Mesothelial cell of epicardium (in vitro differentiated cells): ENCODE measurements at places on chromosomes 1 and 21. TPM values are rescaled to one million over a fixed set of nuclear protein-coding genes. Genes with fewer than 3 reads are reported as not detected.

SGIP1 gene
- 8.6 to 11.9 TPM (median 9.8 TPM) in 3 replicates for total RNA-seq

TNFRSF8 gene
- 0.31 to 0.53 TPM (median 0.41 TPM) in 3 replicates for total RNA-seq

CLEC20A gene
- not detected in 3 replicates for total RNA-seq

FASLG gene
- total RNA-seq = not detected in 3 replicates

UBXN10 gene
- 2.2 to 2.6 TPM (median 2.3 TPM) in 3 replicates for total RNA-seq

TFF3 gene
- 1.5 TPM in 1 of 3 replicates, not detected in the others for total RNA-seq

GUCA2B gene
- total RNA-seq = not detected in 3 replicates

TMEM52 gene
- 2.1 to 2.8 TPM (median 2.5 TPM) in 3 replicates for total RNA-seq

S100A7 gene
- total RNA-seq = not detected in 3 replicates

PLA2G2A gene
- total RNA-seq = 3.7 to 5.0 TPM (median 4.1 TPM) in 3 replicates

KRTAP13-2 gene
- total RNA-seq = not detected in 3 replicates

AIRE gene
- 0.13 to 0.23 TPM (median 0.18 TPM) in 3 replicates for total RNA-seq

LRRIQ3 gene
- total RNA-seq = 0.29 to 0.51 TPM (median 0.47 TPM) in 3 replicates

TMEM53 gene
- total RNA-seq = 8.9 to 9.9 TPM (median 9.8 TPM) in 3 replicates

ILDR2 gene
- 1.1 to 1.5 TPM (median 1.1 TPM) in 3 replicates for total RNA-seq

ELAPOR1 gene
- total RNA-seq = 0.34 to 0.86 TPM (median 0.80 TPM) in 3 replicates

GPR52 gene
- 1.7 to 2.2 TPM (median 2.0 TPM) in 3 replicates for total RNA-seq

WDR64 gene
- total RNA-seq = 0.47 TPM in 1 of 3 replicates, not detected in the others

- no peak overlapping the region for H3K27ac ChIP-seq
- H3K27me3 ChIP-seq = no peaks in the 10 kb centered on the region
- H3K4me1 ChIP-seq = peaks cover 16% of the 10 kb centered on the region
- no peak overlapping the region for H3K4me3 ChIP-seq
- DNase-seq = no peak
- H3K36me3 ChIP-seq = peaks cover 29% of the 10 kb centered on the region
Observed at GRCh38 chr21:31159808-31160207, 121.5 kb upstream of the KRTAP19-8 start.

DNA sequence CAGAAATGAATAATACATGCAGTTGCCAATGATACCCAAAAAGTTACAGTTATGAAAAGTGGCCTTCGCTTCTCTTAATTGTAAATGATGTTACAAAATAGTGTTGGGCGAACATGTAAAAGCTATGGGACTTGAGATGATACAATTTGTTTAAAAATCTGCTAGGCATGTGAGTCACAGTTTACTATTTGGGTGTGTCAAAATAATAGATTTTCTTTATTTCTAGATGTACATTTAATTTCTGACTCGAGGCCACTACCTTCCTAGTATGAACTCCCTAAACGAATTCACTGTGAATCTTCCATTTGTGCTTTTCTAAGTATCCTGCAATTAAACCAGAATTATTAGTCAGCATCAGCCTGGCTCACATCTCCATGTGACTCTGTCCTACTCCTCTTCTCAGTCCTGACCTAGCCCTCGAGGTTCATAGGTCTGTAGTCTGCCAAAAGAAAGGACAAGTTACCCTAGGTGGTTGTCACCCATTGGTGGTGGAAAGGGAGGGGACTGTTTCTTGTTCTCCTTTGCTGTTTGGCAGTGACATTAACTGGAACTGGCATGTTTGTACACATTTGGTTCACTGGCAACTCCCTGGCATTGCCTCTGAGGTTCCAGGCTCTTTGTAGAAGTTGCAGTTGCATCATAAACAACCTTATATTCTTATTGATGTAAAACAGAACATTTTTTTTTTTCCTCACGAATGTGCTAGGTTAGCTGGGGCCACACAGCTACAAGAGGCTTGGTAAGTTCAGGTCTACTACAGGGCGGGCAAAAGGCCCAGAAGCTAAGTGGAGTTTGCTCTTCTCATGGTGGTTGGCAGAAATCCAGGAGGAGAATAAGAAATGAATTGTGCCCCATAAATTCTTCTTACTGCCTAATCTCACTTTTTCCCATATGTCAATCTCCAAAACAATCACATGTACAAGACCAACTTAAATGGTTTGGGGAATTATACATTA is 746.5 kb upstream of the ADAMTS5 start:
- no peaks in the 10 kb centered on the region for H3K4me1 ChIP-seq
- H3K36me3 ChIP-seq = peaks cover under 1% of the 10 kb centered on the region
- no peak for DNase-seq
- H3K27me3 ChIP-seq = no peaks in the 10 kb centered on the region

- no peak overlapping the region for H3K4me3 ChIP-seq
- no peak overlapping the region for H3K27ac ChIP-seq
- no peaks in the 10 kb centered on the region for H3K27me3 ChIP-seq
- H3K36me3 ChIP-seq = no peaks in the 10 kb centered on the region
- DNase-seq = no peak
- H3K4me1 ChIP-seq = peaks cover 47% of the 10 kb centered on the region
Observed at GRCh38 chr1:110185181-110185580, 24.9 kb upstream of the KCNC4 start.

- no peak overlapping the region for H3K27ac ChIP-seq
- no peak for DNase-seq
- H3K27me3 ChIP-seq = no peaks in the 10 kb centered on the region
- H3K4me3 ChIP-seq = no peak overlapping the region
Observed at GRCh38 chr1:81921344-81921743, 120.6 kb downstream of the ADGRL2 start.

GRCh38 chr1:39668894-39669293 is 3.0 kb downstream of the NT5C1A start:
- DNase-seq = no peak
- H3K36me3 ChIP-seq = no peaks in the 10 kb centered on the region
- H3K4me1 ChIP-seq = peaks cover 2% of the 10 kb centered on the region
- H3K4me3 ChIP-seq = no peak overlapping the region

- H3K27ac ChIP-seq = no peak overlapping the region
- no peaks in the 10 kb centered on the region for H3K27me3 ChIP-seq
Observed at GRCh38 chr1:169508432-169509338, 22.9 kb upstream of the SLC19A2 start.

DNA sequence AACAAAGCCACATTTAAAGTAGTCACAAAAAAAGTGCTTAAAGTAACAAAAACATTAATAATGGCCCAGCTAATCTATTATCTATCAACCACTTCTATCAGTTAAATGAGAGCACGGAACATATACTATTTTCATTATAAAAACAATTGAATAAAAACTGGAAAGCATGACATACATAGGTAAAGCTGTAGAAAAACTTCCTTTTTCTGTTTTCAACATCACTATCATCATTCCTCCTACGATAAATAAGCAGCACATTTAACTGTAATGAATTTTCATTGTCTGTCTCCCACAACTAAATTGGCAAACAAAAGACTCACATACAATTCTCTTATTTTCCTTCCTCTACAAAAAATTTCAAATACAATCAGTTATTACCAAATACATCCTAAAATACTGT is 96.4 kb upstream of the DPH5 start:
- H3K4me1 ChIP-seq = peaks cover 21% of the 10 kb centered on the region
- peaks cover 3% of the 10 kb centered on the region for H3K36me3 ChIP-seq
- no peak for DNase-seq
- H3K4me3 ChIP-seq = no peak overlapping the region

GRCh38 chr1:110673805-110674336 is 869 bp downstream of the KCNA3 start:
- peaks cover 3% of the 10 kb centered on the region for H3K4me1 ChIP-seq
- peaks cover 87% of the 10 kb centered on the region for H3K27me3 ChIP-seq
- H3K36me3 ChIP-seq = no peaks in the 10 kb centered on the region
- H3K4me3 ChIP-seq = peak overlapping the region; percentile 61

DNA sequence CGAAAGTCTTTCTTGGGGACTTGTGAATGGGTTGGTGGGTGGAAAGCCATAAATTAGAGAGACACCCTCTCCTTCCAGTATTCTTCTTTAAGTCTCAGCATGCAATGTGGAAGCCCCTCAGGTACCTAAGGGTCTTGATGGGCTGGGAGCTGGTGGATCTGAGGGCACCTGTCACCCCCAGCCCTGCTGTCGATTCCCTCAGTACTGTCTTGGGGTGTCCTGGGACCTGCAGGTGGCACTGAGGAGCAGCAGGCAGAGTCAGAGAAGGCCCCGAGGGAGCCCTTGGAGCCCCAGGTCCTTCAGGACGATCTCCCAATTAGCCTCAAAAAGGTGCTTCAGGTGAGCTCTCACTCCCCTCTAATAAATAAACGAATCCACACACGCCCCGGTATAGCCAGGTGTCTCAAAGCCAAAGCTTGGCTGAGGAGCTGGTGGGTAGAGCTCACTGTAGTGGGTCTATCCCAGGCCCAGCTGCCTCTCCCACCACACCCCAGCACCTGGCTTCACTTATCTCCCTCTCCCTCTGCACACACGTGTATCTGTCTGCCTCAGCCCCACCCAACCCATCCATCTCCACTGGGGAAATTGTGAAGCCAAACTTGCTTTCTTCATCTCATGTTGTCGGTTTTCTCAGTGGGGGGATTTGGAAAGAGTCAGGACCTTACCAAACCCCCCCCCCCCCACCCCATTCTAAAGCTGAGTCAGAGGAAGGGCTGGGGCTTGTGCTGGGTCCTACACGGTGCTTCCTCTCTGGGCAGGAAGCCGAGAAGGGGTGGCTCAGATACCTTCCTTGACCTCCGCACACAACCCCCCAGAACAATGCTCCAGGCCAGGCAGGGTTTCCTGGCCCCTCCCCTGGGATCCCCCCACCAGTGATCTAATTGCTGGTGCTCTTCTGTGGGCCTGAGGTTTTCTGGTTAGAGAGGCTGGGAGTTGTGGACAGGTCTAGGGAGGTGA is 1.6 kb downstream of the ADAM15 start:
- H3K4me1 ChIP-seq = peaks cover 28% of the 10 kb centered on the region
- DNase-seq = no peak
- peaks cover 2% of the 10 kb centered on the region for H3K36me3 ChIP-seq
- H3K27me3 ChIP-seq = peaks cover 13% of the 10 kb centered on the region
- peak overlapping the region; percentile 62 for H3K4me3 ChIP-seq

DNA sequence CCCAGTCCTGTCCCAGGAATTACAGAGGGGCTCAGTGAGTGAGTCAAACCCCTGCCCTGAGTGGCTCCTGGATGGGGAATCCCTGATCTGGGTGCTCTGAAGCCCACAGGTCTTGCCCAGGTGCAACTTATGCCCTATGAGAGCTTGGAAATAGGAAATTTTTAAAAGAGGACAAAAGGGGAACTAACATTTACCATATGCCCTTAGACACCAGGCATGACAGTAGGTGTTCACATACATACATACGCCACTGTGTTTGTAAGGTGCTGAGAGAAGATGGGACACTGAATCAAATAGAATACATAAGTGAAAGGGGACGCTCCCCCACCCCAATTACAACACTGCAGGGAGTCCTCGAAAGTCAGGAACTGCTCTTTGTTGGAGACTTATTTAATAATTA is 1.4 kb downstream of the CFAP45 start:
- no peak for DNase-seq
- H3K27me3 ChIP-seq = peaks cover 2% of the 10 kb centered on the region
- H3K4me1 ChIP-seq = peaks cover 27% of the 10 kb centered on the region
- no peak overlapping the region for H3K27ac ChIP-seq

DNA sequence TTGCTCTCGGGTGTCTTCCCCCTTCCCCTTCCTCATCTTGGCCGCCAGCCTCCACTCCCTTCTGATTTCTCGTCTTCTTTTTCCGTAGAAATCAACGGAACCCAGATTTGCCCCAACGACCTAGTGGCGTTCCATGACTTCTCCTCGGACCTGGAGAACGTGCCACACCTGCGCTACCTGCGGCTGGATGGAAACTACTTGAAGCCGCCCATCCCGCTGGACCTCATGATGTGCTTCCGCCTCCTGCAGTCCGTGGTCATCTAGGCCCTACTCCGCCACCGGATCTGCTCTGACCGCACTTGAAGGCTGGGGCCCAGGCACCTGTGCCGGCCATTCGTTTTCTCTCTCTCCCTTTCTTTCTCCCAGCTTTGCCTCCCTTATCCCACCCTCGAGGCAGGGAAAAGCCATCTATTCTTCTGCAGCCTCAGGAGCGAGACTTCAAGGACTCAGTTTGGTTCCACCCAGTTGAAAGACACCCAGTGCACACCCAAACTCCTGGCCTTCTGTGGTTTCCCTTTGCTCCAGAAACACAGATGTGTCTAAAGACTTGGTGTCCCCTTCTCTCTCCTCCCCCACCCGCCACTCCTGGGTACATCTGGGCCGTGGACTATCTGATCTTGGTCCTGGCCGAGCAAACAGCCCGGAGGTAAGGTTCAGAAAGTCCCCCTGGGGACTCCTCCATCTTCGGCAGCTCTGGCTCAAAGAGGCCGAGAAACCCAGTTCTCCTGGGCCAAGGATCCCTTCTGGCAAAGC is 7.2 kb upstream of the OPTC start:
- no peak for DNase-seq
- H3K27ac ChIP-seq = peak overlapping the region; percentile 84
- H3K27me3 ChIP-seq = no peaks in the 10 kb centered on the region
- H3K36me3 ChIP-seq = no peaks in the 10 kb centered on the region

- no peak within 1 kb of the TSS for H3K4me3 ChIP-seq
- no peak for DNase-seq
- H3K27ac ChIP-seq = no peak within 1 kb of the TSS
- H3K27me3 ChIP-seq = peaks cover 22% of the 10 kb centered on the region
- H3K4me1 ChIP-seq = peaks cover 32% of the 10 kb centered on the region
- no peaks in the 10 kb centered on the region for H3K36me3 ChIP-seq
Observed at GRCh38 chr1:204196068-204196795, at the start of gene KISS1. TSS of gene KISS1 (minus strand) at chr1:204196491. CDS start at chr1:204192876, 3,615 bp downstream.

DNA sequence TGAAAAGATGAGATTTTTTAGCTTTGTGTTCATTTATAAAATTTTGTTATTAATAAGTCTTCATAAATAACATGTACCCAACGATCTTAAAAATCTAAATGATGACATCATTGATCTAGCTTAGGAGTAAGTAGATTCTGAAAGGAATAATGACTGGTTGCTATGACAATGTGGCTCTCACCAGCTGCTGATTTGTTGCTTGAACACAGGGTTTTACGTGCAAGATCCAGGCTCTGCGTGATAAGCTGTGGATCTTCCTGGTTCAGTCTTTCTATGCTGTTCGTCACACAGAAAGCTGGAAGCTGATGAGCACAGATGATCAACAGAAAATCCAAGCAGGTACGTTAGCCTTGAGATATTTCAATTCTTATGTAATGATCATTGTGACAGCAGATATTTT is 49.1 kb upstream of the C1orf146 start:
- no peaks in the 10 kb centered on the region for H3K4me1 ChIP-seq
- no peak overlapping the region for H3K4me3 ChIP-seq
- peaks cover 7% of the 10 kb centered on the region for H3K36me3 ChIP-seq
- no peaks in the 10 kb centered on the region for H3K27me3 ChIP-seq
- no peak for DNase-seq

GRCh38 chr1:183569141-183569540 is 21.1 kb downstream of the NCF2 start:
- no peak overlapping the region for H3K4me3 ChIP-seq
- H3K27me3 ChIP-seq = no peaks in the 10 kb centered on the region
- H3K27ac ChIP-seq = peak overlapping the region; percentile 1
- DNase-seq = no peak
- H3K4me1 ChIP-seq = peaks cover 12% of the 10 kb centered on the region

- no peak overlapping the region for H3K27ac ChIP-seq
- H3K4me1 ChIP-seq = no peaks in the 10 kb centered on the region
- no peaks in the 10 kb centered on the region for H3K36me3 ChIP-seq
- H3K27me3 ChIP-seq = no peaks in the 10 kb centered on the region
Observed at GRCh38 chr21:24939291-24939690, 668.0 kb downstream of the MRPL39 start.

GRCh38 chr1:169739980-169740379 is 6.1 kb upstream of the SELE start:
- no peaks in the 10 kb centered on the region for H3K27me3 ChIP-seq
- peaks cover 37% of the 10 kb centered on the region for H3K4me1 ChIP-seq
- peaks cover 7% of the 10 kb centered on the region for H3K36me3 ChIP-seq
- peak overlapping the region; percentile 74 for H3K27ac ChIP-seq
- H3K4me3 ChIP-seq = no peak overlapping the region

- no peak overlapping the region for H3K4me3 ChIP-seq
- H3K36me3 ChIP-seq = no peaks in the 10 kb centered on the region
- DNase-seq = no peak
Observed at GRCh38 chr1:53127546-53127945, 14.9 kb downstream of the SLC1A7 start.
